ENCODE measurements at places on chromosomes 6 and 20.

- no peak for DNase-seq
These were observed 158.3 kb upstream of the IRAK1BP1 start for GRCh38 chr6:78709021-78709420.

GRCh38 chr20:33675136-33675959, 1.1 kb upstream of the NECAB3 start:
- DNase-seq, result no peak

DNA sequence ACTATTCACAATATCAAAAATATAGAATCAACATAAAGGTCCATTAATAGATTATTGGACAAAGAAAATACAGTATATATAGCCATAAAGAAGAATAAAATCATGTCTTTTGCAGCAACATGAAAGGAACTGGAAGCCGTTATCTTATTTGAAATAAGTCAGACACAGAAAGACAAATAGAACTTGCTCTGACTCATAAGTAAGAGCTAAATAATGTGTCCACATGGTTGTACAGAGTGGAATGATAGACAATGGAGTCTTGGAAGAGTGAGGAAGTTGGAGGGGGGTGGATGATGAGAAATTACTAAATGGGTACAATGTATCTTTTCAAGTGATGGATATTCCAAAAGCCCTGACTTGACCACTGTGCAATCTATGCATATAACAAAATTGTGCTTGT, 613.5 kb downstream of the PHF3 start:
- DNase-seq, result no peak

DNA sequence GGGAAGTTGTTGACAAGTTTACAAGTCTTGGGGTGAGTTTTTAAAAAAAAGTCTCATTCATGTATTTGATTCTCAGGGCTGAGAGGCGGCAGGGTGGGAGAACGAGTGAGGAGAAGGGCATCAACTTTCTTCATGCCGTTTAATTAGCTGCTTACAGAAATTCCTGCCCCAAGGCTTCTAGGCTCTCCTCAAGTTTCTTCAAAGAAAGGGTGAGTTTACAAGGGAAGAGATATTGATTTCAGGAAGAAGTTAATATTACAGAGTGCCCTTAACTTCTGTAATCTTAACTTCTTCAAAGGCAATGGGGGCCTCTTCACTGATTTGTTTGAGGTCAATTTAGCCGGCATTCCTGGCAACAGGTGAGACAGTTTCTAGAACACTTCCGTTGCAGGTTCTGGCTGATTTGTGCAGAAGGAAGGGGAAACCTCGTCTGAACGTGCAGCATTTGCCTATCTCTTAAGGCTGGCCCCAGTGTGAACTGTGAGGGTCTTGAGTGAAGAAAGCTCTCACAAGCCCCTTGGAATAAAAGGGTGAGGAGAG, 3.4 kb upstream of the COL12A1 start:
- DNase-seq, result no peak

- DNase-seq, result no peak
These were observed 415.8 kb downstream of the PREX1 start for GRCh38 chr20:48411919-48412522.
